ENCODE measurements at places on chromosomes 12 and 14. TPM values are rescaled to one million over a fixed set of nuclear protein-coding genes. Genes with fewer than 3 reads are reported as not detected.

Gene IGF1
- 6.4 TPM for total RNA-seq

Gene ZBTB42
- 5.3 TPM for total RNA-seq

Gene KLRC3
- total RNA-seq: not detected

Gene HOXC6
- 0.15 TPM for total RNA-seq

Gene SALL2
- total RNA-seq: 4.2 TPM

Gene KRT71
- not detected for total RNA-seq

Gene TMEM132D
- total RNA-seq: not detected

Gene LAG3
- 0.37 TPM for total RNA-seq

Gene UNC79
- 0.25 TPM for total RNA-seq

- DNase-seq: peak; percentile 49
Observed at GRCh38 chr14:54782751-54783659, 119.6 kb downstream of the GCH1 start.

DNA sequence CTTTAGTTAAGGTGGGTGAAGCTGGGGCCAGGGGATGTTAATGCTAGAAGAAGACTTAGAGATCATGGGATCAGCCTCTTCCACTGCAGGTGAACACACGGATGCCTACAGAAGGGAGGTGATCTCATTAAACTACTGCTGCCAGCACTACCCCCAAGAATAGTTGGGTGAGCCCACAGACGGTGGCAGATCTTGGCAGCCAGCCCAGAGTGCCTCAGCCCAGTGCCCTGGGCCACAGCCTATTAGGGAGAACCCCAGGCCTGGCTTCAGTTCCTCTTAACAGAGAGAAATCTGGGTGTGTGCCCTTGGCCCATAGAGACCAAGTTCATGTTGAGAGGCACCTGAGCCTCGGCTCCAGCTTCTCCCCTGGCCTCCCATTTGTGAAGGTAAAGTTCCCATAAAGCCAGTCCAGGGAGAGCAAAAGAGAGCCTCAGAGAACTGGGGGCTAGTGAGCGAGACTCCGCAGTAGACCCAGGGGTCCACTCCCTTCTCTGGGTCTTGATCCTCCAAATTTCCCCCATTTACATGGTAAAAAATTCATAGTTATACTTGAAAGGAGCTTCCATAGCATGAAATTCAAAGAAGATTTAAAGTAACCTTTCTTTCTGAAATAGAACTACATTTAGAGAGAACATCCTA, 125.0 kb upstream of the CCND2 start:
- peak; percentile 80 for DNase-seq

- DNase-seq: peak; percentile 38
Observed at GRCh38 chr14:89720741-89721729, 233.5 kb downstream of the EFCAB11 start.

DNA sequence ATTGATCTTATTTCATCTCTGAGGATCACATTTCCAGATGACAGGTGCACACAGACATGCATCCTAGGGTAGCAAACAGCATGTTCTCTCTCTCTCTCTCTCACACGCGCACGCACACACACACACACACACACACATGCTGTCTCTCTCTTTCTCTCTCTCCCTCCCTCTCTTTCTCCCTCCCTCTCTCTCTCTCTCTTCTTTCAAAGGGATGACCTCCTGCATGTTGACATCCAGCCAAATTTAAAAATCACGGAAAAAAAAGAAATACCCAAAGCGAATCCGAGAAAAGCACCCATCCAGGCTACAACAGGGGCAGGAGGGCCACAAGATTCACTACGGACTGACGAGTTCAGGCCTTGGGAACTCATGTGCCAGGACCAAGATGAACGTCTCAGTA, 2.3 kb downstream of the KSR2 start:
- no peak for DNase-seq

- no peak for DNase-seq
Observed at GRCh38 chr14:96205978-96206360, 1.3 kb downstream of the BDKRB2 start.

DNA sequence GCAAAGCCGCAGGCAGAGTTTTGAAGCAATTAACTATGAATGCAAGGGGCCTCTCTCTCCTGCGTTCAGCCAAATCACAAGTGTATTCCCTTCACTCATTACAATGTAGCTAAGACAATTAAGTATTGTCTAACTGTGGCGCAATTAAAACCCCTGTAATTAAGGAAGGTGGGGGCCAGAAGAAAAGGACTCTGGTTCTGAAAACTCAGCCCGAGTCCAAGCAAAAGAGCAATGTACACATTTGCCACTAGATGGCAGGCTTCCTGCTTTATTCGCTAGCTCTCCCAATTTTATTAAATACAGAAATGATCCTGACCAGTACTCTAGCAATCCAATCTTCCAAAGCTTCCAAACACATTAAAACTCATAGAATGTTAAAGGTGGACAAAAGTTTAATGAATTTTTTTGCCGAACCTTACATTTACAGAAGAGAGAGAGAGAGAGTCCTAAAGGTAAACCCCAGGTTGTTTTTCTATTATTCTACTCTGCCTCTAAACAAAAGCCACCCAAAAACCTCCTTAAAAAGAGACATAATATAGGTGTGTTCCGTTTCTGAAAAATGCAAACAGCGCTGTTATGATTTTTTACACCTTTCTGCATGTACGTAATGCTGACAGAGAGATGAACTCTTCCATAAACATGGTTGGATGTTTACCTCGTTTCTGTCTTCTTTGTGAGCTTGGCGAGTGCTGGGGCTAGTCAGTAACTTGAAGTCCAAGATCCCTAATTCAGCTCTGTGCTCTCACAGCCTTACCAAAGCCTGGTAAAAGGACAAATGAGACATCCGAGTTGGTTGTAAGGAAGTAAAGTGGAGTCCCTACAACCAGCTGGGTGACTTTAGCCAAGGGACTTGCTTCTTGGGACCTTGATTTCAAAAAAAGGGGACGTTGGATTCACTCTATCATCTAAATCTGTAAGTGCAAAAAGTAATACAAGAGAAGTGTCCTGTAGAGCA, 50.9 kb upstream of the VASH1 start:
- DNase-seq: no peak

- no peak for DNase-seq
Observed at GRCh38 chr12:9163392-9163791, 44.8 kb downstream of the PZP start.

DNA sequence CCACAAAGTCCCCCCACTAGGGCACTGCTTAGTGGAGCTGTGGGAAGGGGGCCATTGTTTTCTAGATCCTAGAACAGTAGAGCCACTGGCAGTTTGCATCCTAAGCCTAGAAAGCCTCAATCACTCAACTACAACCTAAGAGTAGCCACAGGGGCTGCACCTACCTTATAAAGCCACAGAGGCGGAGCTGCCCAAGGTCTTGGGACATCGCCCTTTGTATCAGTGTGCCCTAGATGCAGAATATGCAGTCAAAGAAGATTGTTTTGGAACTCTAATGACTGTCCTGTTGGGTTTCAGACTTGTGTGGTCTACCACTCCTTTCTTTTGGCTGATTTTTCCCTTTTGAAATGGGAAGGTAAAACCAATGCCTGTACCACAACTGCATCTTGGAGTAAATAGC, 59.5 kb downstream of the ATP2B1 start:
- no peak for DNase-seq

DNA sequence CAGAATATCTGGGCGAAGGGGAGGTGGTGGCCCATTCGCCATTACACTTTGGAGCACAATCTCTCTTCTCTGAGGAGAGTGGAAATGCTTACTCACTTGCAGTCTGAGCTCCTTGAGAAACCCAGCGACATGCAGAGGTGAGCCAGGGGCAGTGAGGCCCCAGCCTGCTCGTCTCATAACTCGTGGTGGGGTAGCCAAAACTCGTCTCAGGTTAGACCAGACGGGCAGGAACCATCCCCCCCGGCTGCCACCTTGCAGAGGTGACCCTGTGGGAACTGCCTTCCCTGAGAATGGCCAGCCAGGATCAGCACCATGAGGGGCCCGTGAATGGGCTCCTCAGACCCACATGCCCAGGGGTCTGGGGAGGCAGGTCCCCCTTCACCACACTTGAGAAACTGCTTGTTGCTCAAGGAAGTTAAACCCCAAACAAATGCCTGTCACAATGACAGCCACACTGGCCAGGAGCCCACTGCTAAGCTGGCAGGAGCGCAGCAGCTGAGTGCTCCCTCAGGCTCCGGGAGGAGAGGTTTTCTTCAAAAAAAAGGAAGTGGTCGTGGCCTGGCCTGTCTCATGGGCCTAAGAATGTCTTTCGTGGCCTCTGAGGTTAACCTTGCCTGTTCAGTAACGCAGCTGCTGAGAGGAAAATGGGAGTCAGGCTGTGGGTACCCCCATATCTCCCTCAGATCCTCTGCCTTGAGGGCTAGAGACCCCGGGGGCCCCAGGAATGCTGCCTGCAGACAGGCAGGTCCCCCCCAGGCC, 9.2 kb upstream of the ALDH2 start:
- peak; percentile 79 for DNase-seq

GRCh38 chr14:70567791-70568190, 32.7 kb downstream of the MED6 start:
- no peak for DNase-seq

GRCh38 chr12:95224202-95225170, 6.9 kb downstream of the VEZT start:
- no peak for DNase-seq

- peak; percentile 64 for DNase-seq
Observed at GRCh38 chr14:105069871-105070759, 4.9 kb upstream of the GPR132 start.

GRCh38 chr14:51612449-51612848, 39.3 kb upstream of the FRMD6 start:
- no peak for DNase-seq

- DNase-seq: no peak
Observed at GRCh38 chr14:63276016-63276415, 42.7 kb downstream of the GPHB5 start.

All from left ventricle myocardium superior (tissue), 1 donor.